T-helper 22 cell (primary cell): ENCODE measurements at places on chromosomes 13 and 19.

DNA sequence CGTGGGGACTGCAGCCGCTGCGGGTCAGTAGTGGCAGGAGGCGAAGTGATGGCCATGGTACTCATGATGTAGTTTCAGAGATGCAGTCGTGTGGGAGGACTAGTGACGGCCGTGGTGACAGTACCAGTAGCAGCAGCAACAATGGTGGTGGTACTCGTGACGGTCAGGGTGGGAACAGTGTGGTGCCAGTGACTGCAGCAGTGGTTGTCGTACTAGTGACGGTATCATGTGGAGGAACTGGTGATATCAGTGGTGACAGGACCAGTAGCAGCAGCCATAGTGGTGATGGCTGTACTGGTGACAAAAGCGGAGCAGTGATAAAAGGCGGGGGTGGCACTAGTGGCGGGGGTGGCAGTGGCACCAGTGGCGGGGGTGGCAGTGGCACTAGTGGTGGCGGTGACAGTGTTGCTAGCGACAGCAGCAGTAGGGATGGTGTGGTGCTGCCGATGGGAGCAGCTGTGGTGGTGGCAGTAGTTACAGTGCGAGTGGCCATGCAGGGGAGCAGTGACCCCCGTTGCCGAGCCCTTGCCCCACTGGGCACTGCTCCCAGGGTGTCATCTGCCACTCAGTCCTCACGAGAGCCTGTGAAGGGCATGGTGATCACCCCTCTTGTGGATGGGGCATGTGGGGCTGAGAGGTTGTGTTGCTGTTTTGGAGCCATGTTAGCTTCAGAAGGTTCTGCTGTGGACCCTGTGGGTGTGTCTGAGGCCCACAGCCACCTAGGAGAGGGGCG lies 22.7 kb downstream of the ADPRHL1 start:
- no peak for DNase-seq

DNA sequence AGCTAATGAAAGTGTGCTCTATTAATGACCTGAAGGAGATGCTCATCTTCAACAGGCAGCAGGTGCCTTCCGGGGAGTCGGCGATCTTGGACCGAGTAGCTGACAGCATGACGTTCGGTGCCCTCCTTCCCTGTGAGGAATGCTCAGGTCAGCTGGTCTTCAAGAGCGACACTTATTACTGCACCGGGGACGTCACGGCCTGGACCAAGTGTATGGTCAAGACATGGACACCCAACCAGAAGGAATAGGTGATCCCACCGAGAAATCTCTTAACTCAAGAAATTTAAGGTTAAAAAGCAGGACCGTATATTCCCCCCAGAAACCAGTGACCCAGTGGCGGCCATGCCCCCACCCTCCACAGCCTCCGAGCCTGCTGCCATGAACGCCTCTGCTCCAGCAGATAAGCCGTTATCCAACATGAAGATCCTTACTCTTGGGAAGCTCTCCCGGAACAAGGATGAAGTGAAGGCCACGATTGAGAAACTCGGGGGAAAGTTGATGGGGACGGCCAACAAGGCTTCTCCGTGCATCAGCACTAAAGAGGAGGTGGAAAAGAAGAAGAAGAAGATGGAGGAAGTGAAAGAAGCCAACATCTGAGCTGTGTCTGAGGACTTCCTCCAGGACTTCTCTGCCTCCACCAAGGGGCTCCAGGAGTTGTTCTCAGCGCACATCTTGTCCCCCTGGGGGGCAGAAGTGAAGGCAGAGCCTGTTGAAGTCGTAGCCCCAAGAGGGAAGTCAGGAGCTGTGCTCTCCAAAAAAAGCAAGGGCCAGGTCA lies 22.8 kb upstream of the ANKRD10 start:
- DNase-seq: no peak

DNA sequence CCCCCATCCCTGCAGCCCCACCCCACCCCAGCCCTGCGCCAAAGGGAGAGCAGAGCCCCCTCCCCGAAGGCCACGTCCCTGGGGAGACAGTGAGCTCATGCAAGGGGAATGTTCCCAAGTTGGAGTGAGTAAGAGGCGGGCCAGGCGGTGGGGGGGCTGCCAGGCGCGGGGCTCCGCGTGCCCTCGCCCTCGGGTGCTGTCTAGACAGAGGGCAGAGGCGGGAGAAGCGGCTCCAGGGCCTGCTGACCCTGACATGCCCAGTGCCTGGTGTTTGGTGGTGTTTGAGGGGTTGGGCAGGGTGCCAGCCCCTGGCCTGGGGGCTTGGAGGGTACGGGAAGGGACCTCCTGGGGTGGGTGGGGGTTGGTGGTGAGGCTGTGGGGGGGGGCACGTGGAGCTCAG lies 1.0 kb downstream of the FSTL3 start:
- no peak for DNase-seq

DNA sequence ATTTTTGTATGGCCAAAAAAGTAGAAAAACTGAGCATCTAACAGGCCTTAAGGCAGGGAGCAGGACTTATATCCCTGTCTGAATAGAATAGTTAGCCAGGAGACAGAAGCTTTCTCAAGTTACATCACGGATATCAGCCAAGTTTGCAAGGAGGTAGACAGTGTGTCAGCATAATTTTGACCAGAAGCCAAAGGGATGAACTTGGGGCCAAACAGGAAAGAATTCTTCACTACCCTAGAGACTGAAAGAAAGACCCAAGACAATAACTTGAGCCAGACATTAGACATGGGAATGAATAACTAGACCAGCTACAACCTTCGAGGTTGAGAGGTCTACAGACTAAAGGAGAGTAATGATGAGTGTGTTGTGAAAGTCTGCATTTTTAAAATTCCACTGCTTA lies 48.1 kb upstream of the PCDH9 start:
- DNase-seq: no peak

GRCh38 chr13:43411741-43412140 lies 375.0 kb downstream of the ENOX1 start:
- no peak for DNase-seq

DNA sequence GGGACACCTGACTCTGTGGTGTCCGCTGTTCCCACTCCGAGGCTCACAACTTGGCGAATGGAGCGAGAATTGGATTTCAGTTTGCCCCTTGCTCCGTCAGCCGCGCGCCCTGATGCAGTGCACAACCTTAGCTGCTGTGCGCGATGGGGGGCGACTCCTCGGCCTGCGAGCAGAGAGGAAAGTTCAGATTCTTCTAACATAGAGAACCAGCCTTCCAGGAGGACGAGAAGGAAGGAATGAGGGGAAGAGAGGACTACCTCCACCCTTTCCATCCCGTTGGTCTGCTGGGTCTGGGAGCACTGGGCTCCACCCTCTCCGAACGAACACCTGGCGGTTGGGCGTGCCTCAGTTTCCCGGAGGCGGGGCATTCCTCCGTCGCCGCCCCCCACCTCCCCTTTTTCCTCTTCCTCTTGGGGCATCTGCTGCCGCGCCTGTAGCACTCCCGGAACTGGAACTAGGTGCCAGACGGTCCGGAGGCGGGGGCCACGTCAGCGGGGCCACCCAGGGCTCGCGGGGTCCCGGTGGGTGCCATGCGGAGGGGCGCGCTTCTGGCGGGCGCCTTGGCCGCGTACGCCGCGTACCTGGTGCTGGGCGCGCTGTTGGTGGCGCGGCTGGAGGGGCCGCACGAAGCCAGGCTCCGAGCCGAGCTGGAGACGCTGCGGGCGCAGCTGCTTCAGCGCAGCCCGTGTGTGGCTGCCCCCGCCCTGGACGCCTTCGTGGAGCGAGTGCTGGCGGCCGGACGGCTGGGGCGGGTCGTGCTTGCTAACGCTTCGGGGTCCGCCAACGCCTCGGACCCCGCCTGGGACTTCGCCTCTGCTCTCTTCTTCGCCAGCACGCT lies at the start of gene KCNK6:
TSS of gene KCNK6 (plus strand) at position 425 of the 838 bp plus-strand sequence. CDS start at position 531, 106 bp downstream.
- DNase-seq: peak; percentile 28

DNA sequence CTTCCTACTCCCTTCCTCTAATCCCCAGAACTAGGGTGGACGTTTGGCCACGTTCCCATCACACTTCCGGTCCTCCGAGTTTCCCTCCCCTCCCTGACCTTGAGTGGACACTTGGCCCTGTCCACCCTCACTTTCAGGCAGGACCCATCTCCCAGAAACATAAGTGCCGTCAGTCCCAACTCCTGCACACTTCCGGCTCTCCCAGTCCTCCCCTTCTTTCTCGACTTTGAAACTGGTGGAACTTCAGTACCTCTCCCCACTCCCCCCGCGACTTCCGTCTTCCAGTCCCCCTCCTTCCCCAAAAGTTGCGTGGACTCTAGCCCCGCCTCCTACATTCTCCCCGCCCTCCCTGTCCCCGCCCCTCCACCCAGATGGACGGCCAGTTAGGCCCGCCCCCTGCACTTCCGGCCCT lies 278 bp upstream of the ZNF274 start:
- DNase-seq: peak; percentile 73

- DNase-seq: no peak
Observed at GRCh38 chr13:39326469-39327171, 276.4 kb downstream of the LHFPL6 start.

DNA sequence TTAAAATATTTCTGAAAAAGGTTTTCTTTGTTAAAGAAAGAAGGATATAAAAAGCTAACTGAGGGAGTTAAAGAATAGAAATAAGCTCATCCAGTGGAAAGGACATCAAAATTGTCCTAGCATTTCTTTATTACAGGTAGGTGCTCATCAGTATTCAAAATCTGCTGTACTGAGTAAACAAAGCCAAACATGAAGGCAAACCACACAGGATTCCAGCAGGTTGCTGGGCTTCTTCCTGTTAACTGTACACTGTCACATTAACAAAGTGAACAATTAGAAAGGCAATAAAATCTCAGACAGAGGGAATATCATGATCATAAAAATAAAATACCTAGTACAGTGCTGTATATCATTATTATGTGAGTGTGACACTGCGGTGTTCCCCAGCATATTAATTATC lies 1541.0 kb downstream of the SLITRK5 start:
- no peak for DNase-seq

- peak; percentile 71 for DNase-seq
Observed at GRCh38 chr19:13850910-13851733, 25.8 kb upstream of the NANOS3 start.

DNA sequence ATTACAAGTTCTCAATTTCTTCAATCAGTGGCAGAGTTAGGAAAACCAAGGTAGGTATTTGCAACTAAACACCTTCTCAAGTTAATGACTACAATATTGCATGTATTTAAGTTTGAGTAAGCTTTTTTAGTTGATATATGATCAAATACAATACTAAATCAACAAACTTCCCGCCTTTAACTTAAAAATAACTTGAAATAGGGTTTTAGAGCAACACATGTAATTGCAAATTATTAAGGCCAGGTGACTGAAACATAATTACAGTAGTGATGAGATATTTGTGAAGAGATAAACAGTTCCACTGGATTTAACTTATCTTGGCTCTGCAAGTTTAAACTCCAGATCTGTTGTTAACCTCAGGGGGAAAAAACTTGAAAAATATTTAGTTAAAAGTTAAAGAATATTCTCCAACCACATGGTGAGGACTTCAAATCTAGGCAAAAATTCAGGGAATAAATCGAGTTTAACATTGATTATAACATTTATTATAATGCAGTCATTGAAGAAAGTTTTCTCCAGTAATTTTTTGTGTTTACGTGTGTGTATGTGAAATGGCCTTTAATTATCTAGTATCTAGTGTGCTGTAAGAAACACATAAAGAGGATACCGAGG lies 3.6 kb downstream of the DACH1 start:
- no peak for DNase-seq

GRCh38 chr13:71156550-71156949 lies 710.5 kb downstream of the DACH1 start:
- DNase-seq: no peak

DNA sequence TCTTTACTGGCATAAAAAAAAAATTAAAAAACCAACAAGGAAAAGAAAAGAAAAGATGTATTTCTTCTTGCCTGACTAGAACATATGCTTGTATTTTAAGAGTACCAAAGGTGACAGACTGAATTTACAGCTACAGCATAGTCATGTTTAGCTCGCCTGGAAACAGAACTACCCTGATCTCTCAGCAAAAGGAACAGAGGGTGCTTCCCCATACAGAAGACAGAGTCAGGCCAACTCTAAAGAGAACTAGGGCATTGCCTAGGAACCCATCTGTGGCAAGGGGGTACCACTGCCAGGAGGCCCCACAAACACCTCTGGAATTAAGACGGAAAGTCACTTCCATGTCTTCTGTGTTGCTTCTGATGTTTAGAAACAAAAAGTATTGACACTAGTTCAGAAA lies 252.1 kb upstream of the STARD13 start:
- no peak for DNase-seq

DNA sequence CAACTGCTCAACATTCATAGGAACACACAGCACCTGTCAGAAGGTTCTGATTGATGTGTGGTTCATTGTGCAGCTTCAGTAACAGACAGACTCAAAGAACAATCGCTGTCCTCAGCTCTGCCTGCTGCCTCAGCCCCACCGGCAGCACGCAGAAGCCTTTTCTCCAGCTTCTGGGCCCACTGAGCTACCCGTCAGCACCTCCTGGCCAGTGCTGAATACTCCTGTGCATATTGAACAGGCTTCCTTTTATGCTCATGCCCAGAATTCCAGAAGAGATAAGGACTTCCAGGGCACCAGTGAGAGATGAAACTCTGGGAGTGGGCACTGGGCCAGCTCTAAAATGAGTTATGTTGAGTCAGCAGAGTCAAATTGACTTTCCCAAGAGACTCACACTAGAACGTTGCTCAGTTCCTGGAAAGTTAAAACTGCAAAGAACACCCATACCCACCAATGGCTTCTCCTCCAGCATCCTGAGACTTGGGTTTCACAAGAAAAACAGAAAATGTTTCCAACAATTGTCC lies 119.3 kb downstream of the COL4A1 start:
- no peak for DNase-seq

DNA sequence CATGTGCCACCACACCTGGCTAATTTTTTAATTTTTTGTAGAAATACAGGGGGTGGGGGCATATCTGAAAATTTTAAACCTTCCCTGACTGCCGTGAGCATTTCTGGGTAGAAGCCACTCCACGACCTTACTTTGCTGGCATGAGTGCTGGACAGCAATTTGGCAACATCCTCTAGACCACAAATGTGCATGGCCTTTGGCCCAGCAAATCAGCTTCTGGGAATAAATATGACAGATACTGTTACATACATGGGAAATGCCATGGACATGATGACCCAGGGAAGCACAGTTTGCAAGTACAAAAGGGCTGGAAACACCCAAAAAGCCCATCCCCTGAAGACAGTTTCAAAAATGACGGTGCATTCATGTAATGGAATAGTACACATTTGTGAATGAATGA lies 3.2 kb upstream of the PVR start:
- no peak for DNase-seq

GRCh38 chr19:34838248-34838647 lies 65.2 kb upstream of the ZNF599 start:
- no peak for DNase-seq
